HL-60 (cell line): ENCODE measurements at places on chromosomes 12 and 14.

DNA sequence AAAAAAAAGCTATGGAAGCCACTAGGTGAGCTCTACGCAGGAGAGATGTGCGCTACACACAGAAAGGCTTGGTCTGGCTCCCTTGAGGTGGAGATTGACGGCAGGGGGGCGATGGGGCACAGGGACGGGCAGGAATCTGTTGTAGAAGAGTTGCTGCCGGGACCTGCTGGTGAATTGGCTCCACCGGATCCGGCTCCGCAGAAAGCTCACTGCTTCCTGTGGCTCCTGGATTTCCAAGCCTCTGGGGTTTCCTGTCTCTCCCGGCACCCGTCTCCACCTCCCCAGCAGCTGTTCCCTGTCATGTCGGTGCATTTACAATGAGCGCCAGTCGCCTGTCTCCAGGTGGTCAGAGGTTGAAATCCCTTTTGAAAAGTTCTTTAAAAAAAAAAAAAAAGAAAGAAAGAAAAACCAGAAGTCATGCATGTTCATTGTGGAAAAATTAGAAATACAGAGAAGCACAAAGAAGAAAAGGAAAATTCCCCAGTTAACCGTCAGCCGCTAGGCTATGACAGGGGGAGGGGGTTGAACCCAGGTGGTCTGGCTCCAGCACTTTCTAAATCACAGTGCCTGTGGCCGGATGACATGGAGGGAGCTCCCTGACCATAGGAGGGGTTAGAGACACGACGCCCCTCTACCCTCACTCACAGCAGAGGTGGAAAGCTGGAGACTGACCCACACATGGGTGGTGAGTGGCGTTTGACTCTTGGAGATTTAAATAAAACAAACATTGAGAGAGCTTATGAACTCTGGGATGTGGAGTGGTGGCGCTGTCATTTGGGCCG lies 20.8 kb downstream of the FAM222A start:
- DNase-seq, result no peak

GRCh38 chr14:92895352-92895878 lies 27.5 kb upstream of the CHGA start:
- no peak for DNase-seq

- DNase-seq, result no peak
Measured at GRCh38 chr14:95541346-95541745, 6.5 kb downstream of the GLRX5 start.

- no peak for DNase-seq
Measured at GRCh38 chr14:68977180-68977717, 1.9 kb downstream of the ACTN1 start.

DNA sequence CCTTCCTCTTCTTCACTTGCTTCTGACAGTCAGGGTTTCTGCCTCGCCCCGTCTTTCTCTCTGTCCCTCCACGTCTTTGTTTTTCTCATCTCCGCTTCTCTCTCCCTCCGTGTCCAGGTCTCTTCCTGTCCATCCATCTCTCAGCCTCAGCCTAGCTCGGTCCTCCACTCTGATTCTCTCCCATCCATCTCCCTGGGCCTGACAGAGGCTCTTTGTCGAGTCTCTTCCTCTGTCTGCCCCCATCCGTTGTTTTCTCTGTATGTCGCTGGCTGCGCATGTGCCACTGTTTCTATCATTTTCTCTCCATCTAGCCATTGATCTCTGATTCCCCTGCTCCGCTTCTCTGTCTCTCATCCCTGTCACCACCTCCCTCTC lies 328.9 kb upstream of the TBX3 start:
- no peak for DNase-seq

GRCh38 chr12:132596016-132596415 lies 14.4 kb downstream of the LRCOL1 start:
- DNase-seq, result no peak

DNA sequence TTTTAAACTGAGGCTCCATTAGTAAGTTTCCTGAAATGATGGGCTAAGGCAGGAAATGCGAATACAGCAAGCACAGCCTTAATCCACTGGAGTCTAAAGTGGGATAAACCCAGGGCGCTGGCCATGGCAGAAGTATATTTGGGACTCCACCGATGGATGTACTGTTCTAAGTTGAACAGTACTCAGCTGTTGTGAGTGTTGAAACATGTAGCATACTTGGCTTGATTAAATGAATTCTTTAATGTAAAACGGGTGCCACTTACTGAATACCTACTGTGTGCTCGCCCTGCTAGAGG lies 996 bp downstream of the SSPN start:
- no peak for DNase-seq

DNA sequence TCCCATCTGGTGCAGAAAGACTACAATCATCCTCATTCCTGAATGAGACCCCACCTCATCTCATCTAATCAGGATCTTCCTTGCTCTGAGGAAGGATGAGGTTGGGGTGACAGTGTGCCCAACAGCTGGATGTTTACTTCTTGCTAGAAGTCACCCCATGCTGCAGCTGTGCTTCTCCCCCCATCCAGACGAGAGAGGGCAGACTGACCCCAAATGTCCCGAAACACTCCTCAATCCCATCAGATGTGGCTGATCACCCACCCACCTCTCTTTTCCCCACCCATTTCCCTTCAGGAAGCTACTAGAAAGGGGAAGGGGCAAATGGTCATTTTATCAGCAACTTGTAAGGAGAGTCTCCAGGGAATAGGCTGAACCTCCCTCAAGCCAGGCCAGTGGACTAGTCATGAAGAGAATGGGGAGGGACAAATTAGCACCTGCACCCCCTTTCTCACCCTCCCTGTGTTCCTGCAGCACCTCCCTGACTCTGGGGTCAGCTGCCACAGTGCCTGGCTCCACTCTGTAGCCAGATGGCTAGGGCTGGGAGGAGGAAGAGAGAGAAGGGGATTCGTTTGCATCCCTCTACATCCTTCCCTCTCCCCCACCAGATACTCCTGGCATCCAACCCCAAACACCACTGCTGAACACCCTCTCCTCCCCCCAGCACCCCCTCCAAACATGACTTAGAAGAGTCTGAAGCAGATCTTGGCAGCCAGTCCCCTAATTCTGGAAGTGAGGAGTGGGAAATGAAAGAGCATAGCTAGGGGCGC lies 2.8 kb upstream of the BAZ2A start:
- no peak for DNase-seq

DNA sequence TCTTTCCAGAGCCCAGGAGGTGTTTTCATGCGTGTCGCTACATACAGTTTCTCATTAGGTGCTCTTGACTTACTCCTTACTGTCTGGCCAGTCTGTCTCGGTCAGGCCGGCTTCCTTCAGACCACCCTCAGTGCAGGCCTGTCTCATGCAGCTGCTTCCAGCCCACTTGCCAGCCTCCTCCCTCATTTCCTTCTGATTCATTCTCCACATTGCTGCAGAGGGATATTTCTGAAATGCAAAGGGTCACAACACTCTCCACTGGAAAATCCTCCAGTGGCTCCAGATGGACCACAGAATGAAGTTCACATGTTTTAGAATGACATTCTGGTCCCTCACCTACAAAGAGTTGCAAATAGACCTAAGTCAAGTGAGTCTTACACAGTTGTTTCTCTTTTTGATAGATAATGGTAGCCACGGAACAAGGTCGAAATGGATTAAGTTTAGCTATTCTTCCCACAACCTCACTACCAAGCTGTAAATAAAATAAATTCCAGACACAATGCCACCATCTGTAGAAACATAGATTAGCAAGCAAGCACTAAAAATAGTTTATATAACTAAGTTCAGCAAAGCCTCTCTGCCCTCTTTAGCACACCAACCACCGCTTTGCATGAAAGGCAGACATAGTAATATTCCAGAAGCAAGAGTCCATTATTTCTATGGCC lies 146.9 kb downstream of the ESR2 start:
- DNase-seq, result no peak

DNA sequence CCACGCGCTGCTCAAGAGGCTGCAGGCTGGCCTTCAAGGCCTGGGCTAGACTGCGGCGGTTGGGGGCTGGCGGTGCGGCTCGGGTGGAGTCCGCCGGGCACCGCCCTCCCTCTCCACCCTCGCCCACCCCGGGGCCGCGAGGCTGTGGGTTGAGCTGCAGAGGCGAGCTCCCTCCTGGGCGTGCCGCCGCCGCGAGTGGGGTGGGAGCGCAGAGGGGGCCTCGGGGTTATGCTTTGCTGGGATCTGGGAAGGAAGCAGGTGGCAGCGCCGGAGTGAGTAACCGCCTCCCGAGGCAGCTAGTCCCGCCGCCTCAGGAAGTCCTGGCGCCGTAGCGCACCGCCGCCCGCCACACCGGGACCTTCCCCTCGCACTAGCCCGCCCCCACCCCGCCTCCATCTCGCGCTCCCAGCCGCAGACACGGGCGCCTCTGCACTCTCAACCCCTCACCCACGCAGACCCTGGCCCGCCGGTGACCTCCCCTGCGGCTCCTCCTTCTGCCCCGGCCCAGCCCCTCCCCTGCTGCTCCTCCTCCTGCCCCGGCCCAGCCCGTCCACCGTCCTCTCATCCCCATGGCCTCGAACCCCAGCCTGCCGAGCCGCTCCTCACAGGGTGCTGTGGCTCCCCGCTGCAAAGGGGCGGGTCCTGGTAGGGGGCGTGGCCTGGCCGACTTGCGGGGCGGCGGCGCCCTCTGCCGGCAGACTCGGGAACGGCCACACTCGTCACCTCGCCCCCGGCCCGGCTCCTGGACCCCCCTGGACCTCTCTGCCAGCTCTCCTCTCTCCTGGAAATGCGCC lies 16.6 kb downstream of the TAMALIN start:
- peak; percentile 87 for DNase-seq

DNA sequence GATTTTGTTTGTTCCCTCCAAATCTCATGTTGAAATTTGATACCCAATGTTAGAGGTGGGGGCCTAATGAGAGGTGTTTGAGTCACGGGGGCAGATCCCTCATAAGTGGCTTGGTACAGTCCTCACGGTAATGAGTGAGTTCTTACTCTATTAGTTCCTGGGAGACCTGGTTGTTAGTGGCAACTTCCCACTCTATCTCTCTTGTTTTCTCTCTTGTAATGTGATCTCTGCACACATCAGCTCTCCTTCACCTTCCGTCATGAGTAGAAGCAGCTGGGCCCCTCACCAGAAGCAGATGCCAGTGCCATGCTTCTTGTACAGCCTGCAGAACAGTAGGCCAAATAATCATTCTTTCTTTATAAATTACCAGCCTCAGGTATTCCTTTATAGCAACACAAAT lies 29.6 kb upstream of the KCNK10 start:
- no peak for DNase-seq

DNA sequence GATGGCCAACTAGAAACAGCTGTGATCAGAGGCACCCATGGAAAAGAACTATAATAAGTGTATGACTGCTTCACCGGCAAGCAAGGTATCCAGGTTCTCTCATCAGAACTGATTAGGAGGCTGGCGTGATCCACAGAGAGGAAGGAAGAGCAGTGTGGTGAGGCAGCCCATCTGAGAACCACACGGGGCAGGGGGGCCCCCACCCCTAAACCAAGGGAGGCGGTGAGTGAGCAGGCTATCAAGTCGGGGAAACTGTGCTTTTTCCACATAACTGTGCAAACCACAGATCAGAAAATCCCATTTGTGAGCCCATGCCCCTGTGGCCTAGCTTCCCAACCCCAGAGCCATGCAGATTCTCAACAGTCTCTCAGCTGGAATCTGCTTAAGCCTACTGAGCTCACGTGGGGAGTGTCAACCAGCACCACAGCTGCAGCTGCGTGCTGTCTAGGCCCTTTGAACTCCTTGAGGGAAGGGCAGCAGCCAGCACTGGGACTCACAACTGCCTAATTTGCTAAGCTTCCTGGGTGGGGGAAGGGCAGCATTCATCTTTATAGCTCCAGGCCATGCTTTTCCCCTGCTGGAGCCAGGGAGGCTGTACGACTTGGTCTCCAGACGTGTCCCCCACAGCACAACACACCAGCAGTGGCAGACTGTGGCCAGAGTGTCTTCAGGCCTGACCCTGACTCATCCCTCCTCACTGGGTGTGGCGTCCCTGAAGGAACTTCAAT lies 444.4 kb upstream of the ATP2B1 start:
- DNase-seq, result no peak

DNA sequence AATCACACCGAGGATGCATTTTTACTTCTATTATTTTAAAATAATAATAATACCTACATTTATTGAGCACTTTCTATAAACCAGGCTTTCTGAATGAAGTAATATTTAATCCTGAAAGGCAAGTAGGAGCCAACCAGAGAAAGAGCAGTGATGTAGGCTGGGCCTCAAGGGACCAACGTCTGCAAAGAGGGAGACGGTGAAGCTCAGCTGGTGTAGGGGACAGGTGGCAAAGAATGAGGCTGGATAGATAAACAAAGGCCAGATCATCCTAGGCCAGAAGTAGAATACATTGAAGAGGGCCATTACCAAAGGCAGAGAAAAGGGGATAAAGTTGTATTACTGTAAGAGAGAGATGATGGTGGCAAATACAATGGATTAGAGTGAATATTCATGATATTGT lies 810 bp upstream of the TMBIM4 start:
- DNase-seq, result no peak

- no peak for DNase-seq
Measured at GRCh38 chr12:32609966-32610365, 69.1 kb upstream of the DNM1L start.

DNA sequence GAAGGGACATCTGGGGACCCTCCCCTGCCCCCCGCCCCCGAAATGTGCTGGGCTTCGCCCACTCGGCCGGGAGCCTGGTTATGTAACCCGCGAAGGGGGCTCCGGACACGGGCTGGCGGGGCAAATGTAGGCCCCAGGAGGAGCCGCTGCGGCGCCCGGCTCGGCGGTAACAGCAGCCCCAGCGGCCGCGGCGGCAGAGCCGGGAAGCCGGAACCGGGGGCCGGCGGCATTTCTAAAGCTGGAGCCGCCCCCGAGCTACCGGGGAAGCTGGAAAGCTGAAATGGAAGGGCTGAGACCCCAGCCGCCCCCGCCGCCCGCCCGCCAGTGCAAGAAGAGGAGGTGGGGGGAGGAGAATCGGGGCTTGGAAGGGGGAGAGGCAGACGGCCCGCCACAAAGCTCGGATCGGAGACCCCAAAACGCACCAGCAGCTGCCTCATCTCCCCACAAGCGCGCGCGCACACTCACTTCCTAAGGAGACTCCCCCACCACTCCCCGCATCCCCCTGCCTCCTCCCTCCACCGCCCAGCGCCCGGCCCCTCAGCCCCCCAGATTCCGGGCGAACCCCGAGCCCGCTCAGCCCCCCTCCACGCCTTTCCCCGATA lies 1.5 kb downstream of the KDM2B start:
- no peak for DNase-seq

GRCh38 chr12:123712780-123713319 lies 697 bp downstream of the ATP6V0A2 start:
- DNase-seq, result no peak

DNA sequence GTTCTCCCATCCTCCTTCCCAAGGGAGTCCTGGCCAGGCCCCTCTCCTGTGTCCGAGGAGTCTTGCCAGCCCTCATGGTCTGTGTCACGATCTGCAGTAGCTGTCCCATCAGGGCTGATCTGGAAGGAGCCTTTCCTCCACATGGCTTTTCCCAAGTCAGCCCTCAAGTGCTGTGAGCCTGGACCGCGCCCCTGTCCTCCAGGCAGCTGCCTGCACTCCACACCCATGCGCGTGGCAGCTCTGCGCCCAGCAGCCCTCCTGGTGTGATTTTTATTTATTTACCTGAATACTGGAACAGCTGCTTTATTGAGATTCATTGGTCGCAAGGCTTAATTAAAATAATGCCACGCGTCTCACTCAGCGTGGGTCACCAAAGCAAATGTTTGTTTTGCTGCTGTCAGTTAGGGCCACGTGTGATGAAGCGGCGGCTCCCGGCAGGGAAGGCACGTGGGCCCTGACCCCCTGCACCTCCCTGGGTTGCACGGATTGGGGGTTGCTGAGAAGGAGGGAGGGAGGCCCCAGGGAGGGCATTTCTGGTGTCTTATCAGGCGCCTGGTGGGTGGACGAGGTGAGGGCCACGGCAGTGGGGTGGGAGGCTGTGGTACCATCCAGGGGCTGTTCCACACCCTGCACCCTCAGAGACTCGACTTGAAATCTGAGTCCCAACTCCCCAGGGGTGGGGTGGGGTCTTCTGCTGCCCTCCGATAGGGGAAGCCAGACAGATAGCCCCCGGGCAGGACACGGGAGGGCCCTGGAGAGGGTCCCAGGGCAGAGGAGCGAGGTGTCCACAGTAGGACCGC lies 206.3 kb upstream of the C14orf180 start:
- no peak for DNase-seq
